ENCODE measurements at places on chromosomes 2 and 18. TPM values are rescaled to one million over a fixed set of nuclear protein-coding genes. Genes with fewer than 3 reads are reported as not detected.

Gene CDCA7
- total RNA-seq, result 1.4 TPM

Gene TUBA3E
- 60.2 TPM for total RNA-seq

Gene GALNT14
- total RNA-seq, result 0.45 TPM

Gene PRSS56
- total RNA-seq, result 0.15 TPM
